Left hindlimb (tissue), 1 donor: ENCODE measurements at places on chromosomes 2 and 18.

DNA sequence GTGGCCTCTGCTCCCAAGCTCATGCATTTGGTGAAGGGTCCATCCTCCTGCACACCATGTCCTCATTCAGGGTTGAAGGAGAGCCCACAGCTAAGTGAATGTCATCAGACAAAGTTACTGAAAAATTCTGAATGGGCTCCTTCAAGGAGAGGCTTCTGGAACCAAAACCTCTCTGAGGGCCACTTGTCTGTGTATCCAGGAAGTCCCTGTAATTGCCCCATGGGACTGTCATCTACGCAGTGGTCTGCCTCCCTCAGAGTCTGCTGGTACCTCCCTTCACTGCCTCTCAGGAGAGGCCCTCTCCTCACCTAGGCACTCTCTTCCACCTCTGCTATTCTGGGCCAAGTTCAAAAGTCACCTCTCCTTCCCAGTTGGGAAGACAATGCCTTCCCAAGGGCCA lies 68.0 kb downstream of the SLC4A5 start:
- DNase-seq: no peak

GRCh38 chr2:59575191-59575590 lies 978.3 kb downstream of the BCL11A start:
- DNase-seq: no peak

- no peak for DNase-seq
Measured at GRCh38 chr2:58354230-58354629, 113.1 kb upstream of the FANCL start.

DNA sequence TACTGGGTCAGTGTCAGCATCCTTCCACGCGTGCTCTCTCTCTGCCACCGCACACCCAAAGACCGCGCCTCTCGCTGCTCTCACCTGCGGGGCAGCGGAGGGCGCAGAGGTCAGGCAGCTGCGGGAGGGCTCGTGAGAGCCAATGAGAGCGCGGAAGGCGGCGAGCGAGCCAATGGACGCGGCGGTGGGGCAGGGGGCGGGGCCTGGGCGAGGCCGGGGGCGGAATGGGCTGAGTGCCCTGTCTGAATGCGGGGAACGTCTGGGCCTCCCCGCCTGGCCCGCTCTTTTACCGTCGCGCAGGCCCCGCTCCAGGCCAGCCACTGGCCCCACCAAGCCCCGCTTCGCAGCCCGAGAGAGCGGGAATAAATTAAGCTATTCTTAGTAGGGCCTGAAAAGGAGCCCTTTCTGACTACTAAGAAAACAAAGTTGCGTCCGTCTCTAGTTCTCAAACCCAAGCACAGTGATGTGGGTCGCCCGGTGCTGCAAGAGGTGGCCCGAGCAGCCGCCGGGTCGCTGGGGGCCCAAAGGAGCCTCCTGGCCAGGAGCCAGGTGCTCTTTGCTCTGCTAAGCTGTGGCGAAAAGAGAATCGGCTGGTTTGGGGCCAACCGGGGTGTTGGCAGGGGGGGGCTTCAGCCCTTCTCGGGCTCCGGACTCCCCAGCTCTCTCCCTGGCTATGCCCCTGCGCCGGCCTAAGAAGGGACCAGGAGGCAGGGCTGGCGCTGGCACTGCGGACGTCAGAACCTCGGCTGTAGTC lies 81.1 kb upstream of the GLI2 start:
- DNase-seq: no peak
